Astrocyte (in vitro differentiated cells and primary cell): ENCODE measurements at places on chromosomes 4 and X. TPM values are rescaled to one million over a fixed set of nuclear protein-coding genes. Genes with fewer than 3 reads are reported as not detected.

DNA sequence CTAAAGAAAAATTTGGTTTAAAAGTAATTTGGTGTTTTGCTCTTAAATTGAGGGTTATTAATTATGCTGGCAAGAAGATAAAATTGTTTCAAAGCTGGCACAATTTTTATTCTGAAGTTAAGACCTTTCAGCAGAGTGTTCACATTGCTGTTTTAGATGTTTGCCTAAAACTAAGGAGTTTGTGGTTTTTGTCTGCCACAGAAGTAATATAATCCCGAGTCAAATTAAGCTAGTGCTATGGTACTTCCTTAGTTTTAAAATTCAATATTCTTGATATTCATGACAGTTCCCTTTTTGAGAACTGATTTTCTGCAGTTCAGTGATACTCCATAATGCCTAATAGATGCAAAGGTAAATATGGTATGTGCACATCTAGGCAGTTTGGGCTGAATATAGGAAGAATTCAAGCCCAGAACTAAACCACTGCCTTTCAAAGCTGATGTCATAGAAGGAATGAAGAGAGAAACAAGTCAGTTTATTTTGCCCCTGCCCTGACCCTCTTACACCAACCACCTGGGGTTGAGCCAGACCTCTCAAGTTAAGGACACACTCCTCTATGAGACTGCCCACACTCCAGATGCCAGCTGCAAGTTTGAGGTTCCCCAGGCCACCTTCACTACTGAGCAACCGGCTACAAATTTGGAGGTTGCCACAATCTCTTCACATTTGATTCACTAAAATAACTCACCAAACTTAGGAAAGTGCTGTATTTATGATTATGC lies 32.1 kb upstream of the VEGFC start:
- peak; percentile 54 for DNase-seq
- H3K27ac ChIP-seq = no peak overlapping the region

CD99 gene
- total RNA-seq = 436 and 448 TPM in 2 replicates

DNA sequence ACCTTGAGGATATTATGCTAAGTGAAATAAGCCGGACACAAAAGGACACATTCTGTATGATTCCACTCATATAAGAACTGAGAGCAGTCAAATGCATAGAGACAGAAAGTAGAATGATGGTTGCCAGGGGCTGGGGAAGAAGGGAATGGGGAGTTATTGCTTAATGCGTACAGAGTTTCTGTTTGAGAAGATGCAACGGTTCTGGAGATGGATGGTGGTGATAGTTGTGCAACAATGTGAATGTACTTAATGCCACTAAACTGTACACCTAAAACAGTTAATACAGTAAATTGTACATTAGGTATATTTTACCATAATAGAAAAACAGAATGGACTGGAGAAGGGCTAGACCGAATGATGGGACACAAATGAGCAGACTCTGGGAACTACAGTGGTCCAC lies 15.8 kb downstream of the MAOB start:
- no peak overlapping the region for H3K4me3 ChIP-seq
- no peaks in the 10 kb centered on the region for H3K36me3 ChIP-seq
- no peak overlapping the region for H3K27ac ChIP-seq

DNA sequence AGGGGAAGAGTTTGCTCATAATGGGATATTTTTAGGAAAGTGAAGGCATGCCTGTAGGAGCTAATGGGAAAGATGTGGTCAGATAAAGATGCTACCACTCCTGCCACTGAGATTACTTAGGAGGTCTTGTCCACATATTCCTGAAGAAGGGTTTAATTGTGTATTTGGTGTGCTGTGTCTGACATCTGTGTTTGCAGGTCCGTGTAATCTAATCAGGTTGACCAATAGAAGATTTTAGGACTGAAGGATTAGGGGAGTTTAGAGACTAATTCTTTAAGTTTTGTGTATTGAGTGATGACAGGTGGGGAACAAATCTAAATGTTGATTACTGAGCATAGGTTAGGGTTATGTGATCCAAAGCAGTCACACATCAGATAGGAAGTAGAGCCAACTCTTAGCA lies 57.2 kb downstream of the JADE1 start:
- peaks cover 50% of the 10 kb centered on the region for H3K36me3 ChIP-seq
- peaks cover 4% of the 10 kb centered on the region for H3K4me1 ChIP-seq
- no peak overlapping the region for H3K27ac ChIP-seq

GRCh38 chr4:40193016-40193571 lies 3.7 kb upstream of the RHOH start:
- H3K36me3 ChIP-seq = no peaks in the 10 kb centered on the region
- no peaks in the 10 kb centered on the region for H3K4me1 ChIP-seq
- H3K27me3 ChIP-seq = no peaks in the 10 kb centered on the region
- DNase-seq = no peak
